Activated T-helper 2 cell treated with anti-CD3 and anti-CD28 coated beads, Interferon-gamma antibody, Interleukin-2, Interleukin-4, amounts not matched to agents 10 μg/mL and 5 μg/mL and 100 μg/mL, durations not matched to agents 14 hours and 24 hours and 36 hours (primary cell): ENCODE measurements at places on chromosomes 6 and 20.

- DNase-seq = no peak
Observed at GRCh38 chr20:56461576-56461975, 6.9 kb upstream of the RTF2 start.

- DNase-seq = no peak
Observed at GRCh38 chr20:62141397-62142251, 1.6 kb downstream of the PSMA7 start.

DNA sequence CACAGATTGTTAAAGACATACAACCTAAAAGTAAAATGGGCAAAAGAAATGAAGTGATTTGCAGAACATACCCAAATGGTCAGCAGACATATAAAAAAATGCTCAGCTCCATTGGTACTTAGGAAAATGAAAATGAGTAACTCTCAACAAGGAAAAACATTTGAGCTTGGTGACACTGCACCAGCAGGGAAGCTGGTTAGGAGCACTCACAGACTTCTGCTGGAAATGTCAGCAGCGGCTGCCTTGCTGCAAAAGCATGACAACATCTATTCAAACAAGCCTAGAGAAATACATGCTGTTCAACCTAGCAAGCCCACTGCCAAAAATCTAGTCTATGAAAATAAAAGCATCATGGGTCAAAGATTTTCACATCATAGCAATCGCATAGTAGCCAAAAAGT, 99.0 kb upstream of the FOXQ1 start:
- DNase-seq = no peak

DNA sequence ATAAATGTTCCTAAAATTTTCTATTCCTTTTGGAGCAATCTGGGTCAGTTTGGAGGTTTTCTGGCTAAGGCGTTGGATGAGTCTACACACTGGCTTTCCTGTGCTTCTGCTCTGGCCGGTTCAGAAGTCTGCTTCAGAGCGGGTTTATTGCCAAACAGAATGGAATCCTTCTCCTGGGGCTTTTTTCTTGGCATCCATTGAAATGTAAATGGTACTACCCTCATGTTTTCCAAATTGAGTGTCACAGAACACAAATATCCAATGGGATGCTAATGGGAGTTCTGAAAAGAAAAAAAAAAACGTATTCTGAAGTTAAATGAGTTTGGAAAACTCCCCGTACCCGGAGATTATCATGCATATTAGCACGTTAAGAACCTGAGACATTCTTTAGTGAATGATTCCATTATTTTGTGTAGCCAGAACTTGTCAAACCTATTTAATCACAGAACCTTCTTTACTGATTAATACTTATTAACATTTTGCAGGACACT, 930.3 kb downstream of the QKI start:
- DNase-seq = no peak

GRCh38 chr6:31265926-31266325, 6.0 kb downstream of the HLA-C start:
- DNase-seq = no peak

- no peak for DNase-seq
Observed at GRCh38 chr6:48747040-48747439, 636.0 kb upstream of the PTCHD4 start.

- no peak for DNase-seq
Observed at GRCh38 chr6:81744131-81744530, 8.3 kb downstream of the TENT5A start.

DNA sequence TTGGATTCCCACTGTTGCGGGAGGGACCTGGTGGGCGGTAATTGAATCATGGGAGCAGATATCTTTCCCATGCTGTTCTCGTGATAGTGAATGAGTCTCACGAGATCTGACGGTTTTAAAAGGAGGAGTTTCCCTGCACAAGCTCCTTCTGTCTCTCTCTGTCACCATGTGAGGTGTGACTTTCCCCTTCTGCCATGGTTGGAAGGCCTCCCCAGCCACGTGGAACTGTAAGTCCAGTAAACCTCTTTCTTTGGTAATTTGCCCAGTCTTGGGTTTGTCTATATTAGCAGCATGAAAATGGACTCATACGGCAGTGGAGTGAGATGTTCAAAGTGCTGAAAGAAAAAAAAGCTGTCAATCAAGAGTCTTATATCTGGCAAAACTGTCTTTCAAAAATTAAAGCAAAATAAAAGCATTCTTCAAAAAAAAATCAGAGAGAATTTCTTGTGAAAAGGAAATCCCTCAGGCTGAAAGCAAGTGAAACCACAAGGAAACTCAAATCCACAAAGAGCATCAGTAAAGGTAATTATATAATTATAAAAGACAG, 15.5 kb upstream of the KIF25 start:
- DNase-seq = no peak

GRCh38 chr6:110944681-110945151, 13.8 kb upstream of the GTF3C6 start:
- peak; percentile 44 for DNase-seq

- no peak for DNase-seq
Observed at GRCh38 chr6:53635322-53635721, 30.2 kb downstream of the KLHL31 start.

DNA sequence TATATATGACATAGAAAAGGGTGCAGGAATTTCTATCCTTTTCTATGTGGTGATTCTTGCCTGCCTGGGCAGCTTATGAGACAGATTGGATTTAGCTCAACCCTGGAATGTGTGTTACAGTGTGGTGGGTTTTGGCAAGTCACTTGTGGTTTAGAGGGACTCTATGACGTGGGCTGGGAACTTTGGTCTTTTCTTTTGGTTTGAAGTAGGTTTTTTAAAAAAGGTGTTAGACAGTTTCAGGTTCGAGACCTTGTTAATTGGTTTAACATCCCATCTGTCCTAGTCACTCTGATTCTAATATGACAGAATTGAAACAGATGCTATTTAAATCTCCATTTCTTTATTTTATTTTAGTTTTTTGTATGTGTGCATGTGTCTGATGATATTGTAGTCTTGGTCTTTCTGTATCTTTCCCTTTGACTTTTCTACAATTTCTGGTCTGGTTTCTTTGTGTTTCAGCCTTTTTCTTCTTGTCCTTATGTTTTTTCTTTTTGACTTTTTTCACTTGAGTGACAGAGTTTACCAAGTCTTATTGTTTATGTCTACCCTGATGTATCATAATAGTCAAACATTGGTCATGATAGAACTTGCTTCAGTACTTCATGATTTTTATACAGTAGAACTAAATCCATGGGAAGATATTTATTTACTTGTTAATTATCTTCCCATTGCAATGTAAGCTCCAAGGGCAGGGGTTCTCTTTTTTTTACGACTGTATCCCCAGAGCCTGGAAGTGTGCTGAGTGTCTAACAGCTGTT, 174.3 kb downstream of the CDKAL1 start:
- no peak for DNase-seq

- DNase-seq = no peak
Observed at GRCh38 chr6:110864824-110865223, 9.8 kb upstream of the AMD1 start.

DNA sequence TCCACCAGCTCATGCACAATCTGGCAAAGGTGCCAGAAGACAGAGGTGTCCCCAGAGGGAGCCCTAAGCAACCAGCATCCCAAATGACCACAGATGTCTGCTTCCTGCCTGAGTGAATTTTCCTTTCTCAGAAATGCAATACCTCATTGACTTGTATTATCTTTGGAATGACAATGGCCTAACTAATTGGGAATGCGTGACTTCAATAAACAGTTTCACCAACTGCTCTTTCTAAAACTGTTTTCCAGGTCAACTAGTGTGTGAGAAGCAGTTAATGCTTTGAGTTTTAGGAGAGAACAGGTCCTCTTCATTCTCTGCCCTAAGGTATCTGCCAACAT, 108.9 kb upstream of the SNX9 start:
- DNase-seq = no peak

DNA sequence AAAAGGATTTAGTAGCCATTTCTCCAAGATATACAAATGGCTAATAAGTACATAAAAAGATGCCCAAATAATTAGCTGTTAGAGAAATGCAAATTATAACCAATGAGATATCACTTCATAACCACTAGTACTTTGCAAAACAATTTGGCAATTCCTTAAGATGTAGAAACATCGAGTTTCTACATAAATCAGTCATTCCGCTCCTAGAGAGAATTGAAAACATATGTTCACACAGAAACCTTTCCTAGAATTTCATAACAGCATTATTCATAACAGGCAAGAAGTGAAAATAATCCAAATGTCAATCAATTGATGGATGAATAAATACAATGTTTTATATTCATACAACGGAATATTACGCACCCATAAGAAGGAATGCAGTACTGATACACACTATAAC, 20.5 kb upstream of the NT5E start:
- no peak for DNase-seq

DNA sequence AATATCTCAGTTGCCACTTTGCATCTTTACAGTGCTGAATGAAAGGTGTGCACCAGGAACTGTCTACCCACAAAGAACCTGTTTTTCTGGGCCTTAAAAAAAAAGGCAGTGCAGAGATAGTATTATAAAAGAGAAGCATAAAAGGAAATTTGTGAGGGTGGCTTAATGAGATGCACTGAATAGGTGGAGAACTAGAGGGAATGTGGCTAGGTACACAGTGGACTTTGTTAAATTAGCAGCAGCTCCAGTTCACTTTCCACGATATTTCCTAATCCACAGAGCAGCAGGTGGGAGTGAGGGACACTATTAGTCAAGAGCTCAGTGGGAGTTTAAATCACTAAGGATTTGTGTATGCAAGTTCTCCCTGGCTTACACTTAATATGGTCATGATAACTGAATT, 38.8 kb downstream of the MAP7 start:
- no peak for DNase-seq

DNA sequence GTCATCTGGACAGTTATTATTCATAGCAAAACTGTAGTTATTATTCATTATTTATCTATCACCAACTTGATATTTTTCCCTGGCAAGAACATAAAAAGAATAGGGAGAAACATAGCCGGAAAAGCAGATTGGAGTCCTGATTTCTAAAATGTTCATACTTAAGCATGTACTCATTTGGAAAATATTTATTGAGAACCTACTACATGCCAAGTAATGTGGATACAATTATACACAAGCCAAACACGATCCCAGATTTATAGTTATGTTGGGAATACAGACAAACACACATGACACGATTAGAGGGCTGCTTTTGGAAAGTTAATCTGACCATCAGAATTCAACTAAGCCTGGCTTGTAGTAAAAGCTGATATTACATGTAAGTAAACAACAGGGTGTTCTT, 30.7 kb downstream of the ARHGAP18 start:
- no peak for DNase-seq
